Panc1 (cell line): ENCODE measurements at places on chromosomes 4 and X.

- no peak for DNase-seq
- H3K4me3 ChIP-seq: no peak overlapping the region
- H3K4me1 ChIP-seq: no peaks in the 10 kb centered on the region
- no peak overlapping the region for H3K27ac ChIP-seq
- no peaks in the 10 kb centered on the region for H3K36me3 ChIP-seq
Measured at GRCh38 chrX:51694254-51694653, 11.6 kb upstream of the CENPVL2 start.

GRCh38 chr4:148634476-148634875 is 192.3 kb upstream of the NR3C2 start:
- H3K4me3 ChIP-seq: no peak overlapping the region
- no peaks in the 10 kb centered on the region for H3K36me3 ChIP-seq
- H3K27me3 ChIP-seq: no peaks in the 10 kb centered on the region
- H3K27ac ChIP-seq: no peak overlapping the region

- H3K27ac ChIP-seq: no peak overlapping the region
- no peak for DNase-seq
- H3K4me3 ChIP-seq: no peak overlapping the region
- no peaks in the 10 kb centered on the region for H3K27me3 ChIP-seq
- no peaks in the 10 kb centered on the region for H3K4me1 ChIP-seq
- no peaks in the 10 kb centered on the region for H3K36me3 ChIP-seq
Measured at GRCh38 chr4:36255577-36255976, 11.3 kb upstream of the ARAP2 start.

DNA sequence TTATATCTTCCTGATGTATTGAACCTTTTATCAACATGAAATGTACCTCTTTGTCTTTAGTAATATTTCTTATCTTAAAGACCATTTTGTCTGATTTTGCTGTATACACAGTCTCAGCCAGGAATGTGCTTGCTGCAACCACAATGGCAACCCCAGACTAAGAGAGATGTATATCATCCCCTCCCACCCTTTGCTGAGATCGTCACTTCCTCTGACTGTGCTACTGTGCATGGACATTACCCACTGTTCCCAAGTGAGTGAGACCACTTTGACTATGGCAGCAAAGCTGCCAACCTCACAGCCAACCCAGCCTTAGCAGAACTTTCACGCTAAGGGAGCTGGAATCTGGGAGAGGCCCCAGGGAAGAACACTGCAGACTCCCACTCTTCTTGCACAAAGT is 46.0 kb downstream of the EIF2S3 start:
- no peaks in the 10 kb centered on the region for H3K27me3 ChIP-seq
- H3K27ac ChIP-seq: peak overlapping the region; percentile 12; the same call in 1 of the 2 replicates
- peaks cover 4% of the 10 kb centered on the region for H3K4me1 ChIP-seq
- H3K4me3 ChIP-seq: no peak overlapping the region
- DNase-seq: no peak

- H3K27me3 ChIP-seq: no peaks in the 10 kb centered on the region
- H3K4me3 ChIP-seq: no peak overlapping the region
- DNase-seq: no peak
- H3K27ac ChIP-seq: no peak overlapping the region
- H3K36me3 ChIP-seq: no peaks in the 10 kb centered on the region
- H3K4me1 ChIP-seq: no peaks in the 10 kb centered on the region
Measured at GRCh38 chr4:95517576-95518345, 31.0 kb downstream of the UNC5C start.

DNA sequence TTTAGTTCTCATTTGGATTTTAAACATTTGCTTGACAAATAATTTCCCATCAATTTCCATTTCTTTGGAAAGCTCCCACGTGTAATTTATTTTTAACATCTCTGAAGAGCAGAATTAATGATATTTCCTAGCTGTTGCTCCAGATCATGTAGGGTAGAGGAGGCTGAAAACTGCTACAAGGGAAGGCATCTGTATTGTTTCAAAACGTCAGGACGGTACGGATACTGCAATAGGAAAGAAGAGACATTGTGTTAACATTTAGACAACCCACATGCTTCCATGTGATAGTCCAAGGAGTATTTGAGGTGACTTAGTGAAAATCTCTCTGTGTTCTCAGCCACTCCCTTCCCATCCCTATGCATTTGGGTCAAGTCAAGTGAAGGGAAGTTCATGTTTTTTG is 15.4 kb upstream of the ADH1B start:
- no peaks in the 10 kb centered on the region for H3K4me1 ChIP-seq
- no peak overlapping the region for H3K27ac ChIP-seq
- no peaks in the 10 kb centered on the region for H3K36me3 ChIP-seq
- H3K4me3 ChIP-seq: no peak overlapping the region

GRCh38 chr4:102783006-102783405 is 22.2 kb upstream of the MANBA start:
- no peak overlapping the region for H3K4me3 ChIP-seq
- no peaks in the 10 kb centered on the region for H3K27me3 ChIP-seq
- DNase-seq: no peak

- peaks cover 3% of the 10 kb centered on the region for H3K36me3 ChIP-seq
- no peak overlapping the region for H3K27ac ChIP-seq
- H3K4me3 ChIP-seq: no peak overlapping the region
- no peaks in the 10 kb centered on the region for H3K4me1 ChIP-seq
- no peak for DNase-seq
Measured at GRCh38 chrX:139738581-139738980, 30.6 kb upstream of the MCF2 start.

- no peaks in the 10 kb centered on the region for H3K27me3 ChIP-seq
- H3K27ac ChIP-seq: no peak overlapping the region
- DNase-seq: no peak
- H3K4me1 ChIP-seq: no peaks in the 10 kb centered on the region
- no peak overlapping the region for H3K4me3 ChIP-seq
Measured at GRCh38 chr4:181502611-181503010, 740.6 kb upstream of the TENM3 start.

DNA sequence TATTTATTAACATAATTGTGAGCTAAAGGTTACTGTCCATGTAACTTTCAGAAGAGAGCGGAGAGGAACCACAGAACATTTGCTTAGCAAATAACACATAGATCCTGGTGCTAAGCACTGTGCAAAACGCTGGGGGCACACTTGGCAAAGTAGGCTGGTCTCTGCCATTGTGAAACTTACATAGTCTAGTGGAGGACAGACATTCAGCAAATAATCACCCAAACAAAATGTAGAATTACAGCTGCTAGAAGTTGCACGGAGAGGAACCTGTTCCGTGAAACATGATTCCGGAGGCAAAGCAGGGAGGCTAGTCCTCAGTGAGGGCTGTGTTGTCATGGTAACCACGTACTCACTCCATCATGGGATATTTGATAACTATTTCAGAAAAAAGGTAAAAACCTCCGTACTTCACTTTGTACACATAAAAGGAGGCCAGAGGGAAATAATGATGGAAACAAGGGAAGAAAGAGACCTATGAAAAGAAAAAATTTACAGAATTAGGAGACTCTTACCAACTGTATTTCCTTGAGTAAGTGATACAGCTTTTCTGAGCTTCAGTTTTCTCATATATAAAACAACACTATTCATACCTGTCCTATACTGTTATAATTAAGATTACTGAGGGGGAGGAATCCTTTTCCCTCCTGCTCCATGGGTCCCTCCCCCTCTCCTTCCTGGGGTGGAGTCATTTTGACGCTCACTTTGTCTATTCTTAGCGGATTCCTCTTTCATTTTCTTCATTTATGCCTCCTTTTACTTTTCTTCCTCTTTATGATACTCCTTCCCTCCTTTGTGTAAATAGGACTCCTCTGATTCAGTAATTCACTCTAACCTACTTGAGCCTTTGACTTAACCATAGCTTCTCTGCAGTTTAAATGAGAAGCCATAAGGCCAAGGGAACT is 825 bp upstream of the RASGEF1B start:
- DNase-seq: no peak
- no peaks in the 10 kb centered on the region for H3K36me3 ChIP-seq
- peak overlapping the region; percentile 34 for H3K4me3 ChIP-seq

- H3K4me3 ChIP-seq: peak overlapping the region; percentile 96
- peak overlapping the region; percentile 96 for H3K27ac ChIP-seq
- H3K4me1 ChIP-seq: peaks cover 7% of the 10 kb centered on the region
- peaks cover 5% of the 10 kb centered on the region for H3K36me3 ChIP-seq
- DNase-seq: no peak
Measured at GRCh38 chr4:39528061-39528465, 824 bp upstream of the UGDH start.

GRCh38 chrX:39331082-39331704 is 529.9 kb downstream of the MID1IP1 start:
- H3K27me3 ChIP-seq: no peaks in the 10 kb centered on the region
- H3K36me3 ChIP-seq: no peaks in the 10 kb centered on the region
- no peak for DNase-seq
- no peak overlapping the region for H3K27ac ChIP-seq
- no peak overlapping the region for H3K4me3 ChIP-seq

- H3K27ac ChIP-seq: no peak overlapping the region
- H3K4me3 ChIP-seq: no peak overlapping the region
- H3K27me3 ChIP-seq: no peaks in the 10 kb centered on the region
- no peak for DNase-seq
- H3K36me3 ChIP-seq: no peaks in the 10 kb centered on the region
Measured at GRCh38 chr4:94947681-94948108, 189.9 kb downstream of the BMPR1B start.

DNA sequence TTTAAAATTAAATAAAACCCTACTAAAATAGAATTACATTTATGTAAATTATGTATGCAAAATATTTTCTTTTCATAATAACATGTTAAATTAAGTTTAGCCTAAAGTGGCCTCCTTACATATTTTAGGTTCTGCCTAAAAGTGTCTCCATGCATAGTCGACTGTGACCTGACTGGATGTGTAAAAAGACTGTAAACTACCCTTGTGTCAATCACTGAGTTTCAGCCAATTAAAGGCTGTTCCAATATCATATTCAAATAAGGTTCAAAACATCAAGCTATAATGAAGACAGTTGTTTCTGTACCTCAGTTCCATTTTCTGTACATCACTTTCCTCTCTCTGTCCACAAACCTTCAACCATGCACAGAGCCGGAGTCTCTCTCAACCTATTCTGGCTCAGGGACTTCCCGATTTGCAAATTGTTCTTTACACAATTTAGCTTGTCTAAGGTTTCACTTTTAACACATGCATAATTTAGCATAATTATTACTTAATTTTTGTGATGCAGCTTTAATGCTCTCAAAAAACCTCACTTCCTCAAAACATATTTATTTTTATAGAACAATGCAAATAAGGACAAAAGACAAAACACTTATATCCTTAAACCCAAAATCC is 60.1 kb downstream of the SH3RF1 start:
- no peak overlapping the region for H3K4me3 ChIP-seq
- H3K27ac ChIP-seq: no peak overlapping the region
- H3K27me3 ChIP-seq: no peaks in the 10 kb centered on the region
- no peaks in the 10 kb centered on the region for H3K4me1 ChIP-seq
- DNase-seq: no peak

GRCh38 chrX:71923516-71923915 is 12.9 kb downstream of the NHSL2 start:
- H3K4me3 ChIP-seq: no peak overlapping the region
- no peak for DNase-seq
- no peaks in the 10 kb centered on the region for H3K4me1 ChIP-seq

DNA sequence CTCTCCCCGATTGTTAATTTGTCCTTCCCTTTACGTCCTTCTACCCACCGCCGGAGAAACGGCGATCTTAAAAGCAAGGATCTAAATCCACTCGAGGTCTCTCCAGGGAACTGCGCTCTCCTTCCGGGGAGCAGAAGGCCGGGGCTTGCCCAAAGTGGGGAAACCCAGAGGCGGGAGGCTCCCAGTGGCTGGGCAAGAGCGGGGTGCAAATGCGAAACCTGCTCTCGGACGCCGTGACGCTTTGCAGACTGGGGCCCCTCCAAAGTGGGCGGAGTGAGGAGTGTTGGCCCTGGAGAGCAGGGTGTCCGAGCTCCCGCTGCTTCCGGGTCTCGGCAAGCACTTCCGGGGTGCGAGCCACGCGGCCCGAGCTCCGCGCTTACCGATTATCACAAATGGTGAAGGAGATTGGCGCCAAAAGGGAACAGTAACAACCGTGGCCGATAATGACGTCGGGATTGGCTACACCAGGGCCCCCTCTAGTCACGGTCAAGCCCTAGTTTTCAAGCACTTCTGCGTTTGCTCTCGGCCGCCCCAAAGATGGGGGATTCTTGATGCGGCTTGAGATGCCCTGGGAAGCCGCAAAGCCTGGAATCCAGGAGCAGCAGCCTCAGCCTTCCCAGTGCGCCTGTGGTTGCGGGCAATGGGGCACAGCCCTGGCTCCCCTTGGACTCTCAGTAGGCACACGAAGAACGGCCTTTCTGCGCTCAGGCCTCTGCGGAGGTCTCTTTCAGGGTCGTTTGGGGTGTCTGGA is 29.0 kb downstream of the HAND2 start:
- H3K4me3 ChIP-seq: no peak overlapping the region
- no peak overlapping the region for H3K27ac ChIP-seq
- DNase-seq: no peak
- H3K4me1 ChIP-seq: no peaks in the 10 kb centered on the region
- H3K27me3 ChIP-seq: peaks cover 1% of the 10 kb centered on the region; the same call in 1 of the 2 replicates

DNA sequence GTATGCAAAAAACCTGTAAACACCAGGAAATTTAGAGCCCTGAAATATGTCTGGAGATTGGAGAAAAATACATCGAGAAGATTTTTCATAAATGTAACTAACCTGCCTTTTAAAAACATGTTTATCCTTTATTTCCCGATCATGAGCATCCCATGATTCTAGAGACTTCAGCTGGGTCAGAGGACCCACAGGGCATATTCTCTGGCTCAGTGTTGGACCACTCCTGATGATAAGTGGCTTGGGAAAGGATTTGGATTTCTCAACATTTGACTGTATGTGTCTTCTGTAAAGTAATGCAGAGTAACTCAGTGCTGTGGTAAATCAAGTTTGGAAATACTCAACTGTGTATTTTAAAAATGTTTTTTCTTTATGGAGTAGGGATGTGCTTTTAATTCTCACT is 40.0 kb upstream of the ANK2 start:
- no peaks in the 10 kb centered on the region; the same call in 1 of the 2 replicates for H3K27me3 ChIP-seq
- H3K27ac ChIP-seq: no peak overlapping the region
- no peaks in the 10 kb centered on the region for H3K4me1 ChIP-seq
- H3K36me3 ChIP-seq: no peaks in the 10 kb centered on the region
- no peak overlapping the region for H3K4me3 ChIP-seq

DNA sequence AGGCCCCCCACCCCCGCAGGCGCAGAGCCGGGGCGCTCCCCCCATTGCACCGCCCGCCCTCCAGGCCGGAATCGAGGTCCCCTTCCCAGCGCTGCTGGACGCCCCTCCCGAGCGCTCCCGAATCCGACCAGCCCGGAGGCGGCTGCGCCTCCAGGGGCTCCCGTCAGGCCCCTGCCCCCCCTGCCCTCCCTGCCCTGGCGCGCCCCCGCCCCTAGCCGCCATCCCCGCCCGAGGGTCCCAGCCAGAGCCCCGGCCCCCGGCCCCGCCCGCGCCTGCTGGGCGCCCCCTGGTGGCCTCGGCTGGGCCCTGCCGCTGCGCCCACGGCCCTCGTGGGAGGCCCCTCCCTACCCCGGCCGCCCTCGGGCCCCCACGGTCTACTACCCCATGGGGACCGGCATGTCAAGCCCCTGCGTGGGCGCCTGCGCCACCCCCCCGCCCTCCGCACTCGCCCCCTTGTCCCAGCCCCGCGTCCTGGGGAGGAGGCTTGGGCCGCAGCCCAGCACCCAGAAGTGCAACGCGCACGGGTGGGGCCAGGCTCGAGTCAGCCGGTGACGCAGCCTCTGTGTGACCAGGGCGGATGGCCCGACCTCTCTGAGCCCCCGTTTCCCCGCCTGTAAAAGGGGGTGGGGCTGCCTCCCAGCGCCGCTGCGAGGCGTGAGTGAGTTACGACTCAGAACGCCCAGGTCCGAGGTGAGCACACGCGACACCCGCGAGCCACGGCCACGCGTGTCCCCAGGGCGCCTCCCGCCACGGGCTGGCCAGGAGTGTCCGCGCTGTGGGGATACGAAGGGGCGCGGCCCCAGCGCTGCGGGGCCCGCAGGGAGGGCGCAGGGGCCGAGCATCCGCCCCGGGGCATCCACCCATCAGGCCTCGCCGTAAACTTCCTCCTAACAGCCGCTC is 104.9 kb downstream of the FAM53A start:
- H3K4me3 ChIP-seq: peak overlapping the region; percentile 69
- H3K4me1 ChIP-seq: peaks cover 4% of the 10 kb centered on the region; the same call in 1 of the 2 replicates
- H3K36me3 ChIP-seq: no peaks in the 10 kb centered on the region
